ENCODE measurements at places on chromosomes 7 and 10.

DNA sequence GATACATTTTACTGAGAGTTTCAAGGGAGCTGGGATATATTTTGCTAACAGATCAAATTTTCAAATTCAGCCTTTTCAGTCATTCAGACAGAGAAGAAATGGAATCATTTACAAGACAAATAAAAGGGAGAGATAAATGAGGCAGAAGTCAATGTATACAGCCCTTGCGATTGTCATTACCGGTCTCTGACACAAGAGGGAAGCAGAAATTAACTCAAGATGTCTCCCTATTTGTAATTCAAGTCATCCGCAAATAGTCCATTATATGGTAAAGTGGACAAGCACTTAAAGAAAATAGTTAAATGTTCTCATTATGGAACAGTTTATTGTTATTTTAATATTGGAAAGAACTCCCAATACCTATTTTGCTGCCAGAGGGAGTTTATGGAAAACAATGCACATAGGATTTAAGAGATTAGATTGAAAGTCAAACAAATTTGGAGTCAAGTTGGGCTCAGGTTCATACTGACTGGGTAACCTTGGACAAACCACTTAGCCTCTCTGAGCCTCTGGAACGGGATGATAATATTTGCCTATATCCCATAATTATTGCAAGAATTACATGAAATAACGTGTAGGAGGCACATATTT, 89.3 kb upstream of the PRKCQ start:
- DNase-seq = no peak

- peak; percentile 22 for DNase-seq
Observed at GRCh38 chr7:149791-150636, 42.4 kb upstream of the FAM20C start.

DNA sequence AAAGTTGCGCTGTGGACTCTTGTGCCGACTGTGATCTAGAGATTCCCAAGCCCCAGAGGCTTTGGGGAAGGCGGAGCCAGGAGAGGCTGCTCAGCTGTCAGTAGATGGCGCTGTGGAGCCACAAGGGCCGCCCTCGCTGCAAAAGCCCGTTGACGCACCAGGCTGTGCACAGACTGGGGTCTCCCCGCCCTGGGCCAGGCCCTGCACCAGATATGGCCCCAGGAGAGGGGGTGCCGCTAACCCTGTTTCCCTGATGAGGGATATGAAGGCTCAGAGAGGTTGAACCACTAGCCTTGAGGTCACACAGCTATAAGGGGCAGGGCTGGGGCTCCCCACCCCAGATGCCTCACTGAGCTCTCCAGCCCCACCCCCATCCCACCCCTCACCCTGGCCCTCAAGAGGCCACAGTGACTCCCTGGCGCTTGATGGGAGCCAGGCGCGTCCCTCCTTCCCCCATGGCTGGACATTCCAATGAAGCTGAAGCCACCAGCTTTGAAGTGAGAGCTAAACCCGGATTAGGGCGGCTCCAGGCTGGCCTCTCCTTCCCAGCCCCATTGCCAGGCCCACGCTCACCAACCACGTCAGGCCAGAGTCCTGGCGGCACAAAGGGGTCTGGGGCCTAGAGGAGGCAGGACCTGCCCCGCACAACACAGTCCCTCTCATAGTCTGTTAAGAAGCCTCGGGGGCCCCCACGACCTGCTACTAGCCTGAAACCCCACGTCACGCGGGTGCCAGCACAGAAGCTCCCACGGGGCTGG, 26.4 kb downstream of the MYL10 start:
- peak; percentile 64 for DNase-seq

DNA sequence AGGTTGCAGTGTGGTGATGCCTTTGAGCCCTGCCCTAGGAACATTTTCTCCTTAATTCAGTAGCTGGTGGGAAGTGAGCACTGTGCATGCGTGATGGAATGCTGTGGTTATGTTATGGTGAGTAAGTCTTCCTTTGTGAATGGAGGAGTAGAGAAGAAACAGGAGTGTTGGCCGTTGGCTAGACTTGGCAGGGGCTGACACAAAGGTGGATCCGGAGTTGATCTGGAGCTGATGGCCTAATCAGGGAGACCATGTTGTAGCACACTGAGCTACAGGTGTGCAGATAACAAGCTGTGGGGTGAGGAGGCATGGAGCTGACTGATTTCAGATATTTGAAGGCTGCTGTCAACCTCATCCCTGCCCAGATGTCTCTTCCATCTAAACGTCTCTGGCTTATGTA, 122.3 kb downstream of the CNNM2 start:
- no peak for DNase-seq

GRCh38 chr7:101127460-101128039, 646 bp downstream of the SERPINE1 start:
- DNase-seq = no peak

DNA sequence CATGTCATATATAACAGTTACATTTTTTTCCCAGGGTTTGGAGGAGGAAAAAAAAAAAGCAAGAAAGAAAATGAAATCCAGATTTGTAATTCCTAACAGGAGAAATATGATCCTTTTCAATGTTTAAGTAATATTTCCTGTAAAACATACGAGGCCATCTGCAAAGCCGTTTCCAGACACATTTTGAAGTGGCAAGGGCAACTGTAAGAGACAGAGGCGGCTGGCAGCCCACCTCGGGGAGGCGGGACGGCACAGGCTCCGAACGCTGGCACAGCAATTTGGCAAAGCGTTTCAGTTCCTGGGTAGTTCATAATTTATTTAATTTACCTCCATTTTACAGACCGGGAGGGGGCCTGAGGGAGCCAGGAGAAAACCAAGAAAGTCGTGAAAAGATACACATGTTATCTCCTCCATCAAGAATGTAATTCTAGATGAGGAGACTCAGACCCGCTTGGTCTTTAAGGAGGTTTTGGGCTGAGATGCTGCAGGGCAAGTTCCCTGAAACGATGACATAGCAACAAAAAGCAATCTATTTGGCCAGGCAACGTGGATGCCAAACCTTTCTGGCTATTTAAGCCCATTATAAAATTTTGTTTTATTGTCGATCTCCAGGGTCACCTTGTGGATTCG, 448.5 kb upstream of the MKI67 start:
- no peak for DNase-seq

- DNase-seq = no peak
Observed at GRCh38 chr10:15084502-15084922, 4.1 kb downstream of the ACBD7 start.

- no peak for DNase-seq
Observed at GRCh38 chr7:89503281-89503680, 651.0 kb upstream of the STEAP1 start.

DNA sequence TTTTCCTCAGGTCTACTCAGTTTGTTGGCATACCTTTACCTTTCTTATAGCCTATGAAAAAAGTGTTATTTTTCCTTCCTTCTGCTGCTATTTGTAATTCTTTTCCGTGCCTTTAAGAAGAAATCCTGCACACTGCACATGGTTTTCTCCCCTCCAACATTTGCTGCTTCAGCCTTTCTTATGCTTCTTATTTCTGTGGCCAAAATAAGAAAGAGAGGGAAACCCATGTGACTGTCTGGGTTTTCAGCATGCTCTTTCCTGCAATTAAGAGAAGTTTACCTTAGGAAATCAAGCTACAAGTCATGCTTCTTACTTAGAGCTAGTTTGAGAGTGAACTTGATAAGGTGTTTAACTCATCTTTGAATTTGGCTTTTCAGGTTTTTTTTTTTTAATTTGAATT, 11.0 kb downstream of the TBC1D12 start:
- no peak for DNase-seq

DNA sequence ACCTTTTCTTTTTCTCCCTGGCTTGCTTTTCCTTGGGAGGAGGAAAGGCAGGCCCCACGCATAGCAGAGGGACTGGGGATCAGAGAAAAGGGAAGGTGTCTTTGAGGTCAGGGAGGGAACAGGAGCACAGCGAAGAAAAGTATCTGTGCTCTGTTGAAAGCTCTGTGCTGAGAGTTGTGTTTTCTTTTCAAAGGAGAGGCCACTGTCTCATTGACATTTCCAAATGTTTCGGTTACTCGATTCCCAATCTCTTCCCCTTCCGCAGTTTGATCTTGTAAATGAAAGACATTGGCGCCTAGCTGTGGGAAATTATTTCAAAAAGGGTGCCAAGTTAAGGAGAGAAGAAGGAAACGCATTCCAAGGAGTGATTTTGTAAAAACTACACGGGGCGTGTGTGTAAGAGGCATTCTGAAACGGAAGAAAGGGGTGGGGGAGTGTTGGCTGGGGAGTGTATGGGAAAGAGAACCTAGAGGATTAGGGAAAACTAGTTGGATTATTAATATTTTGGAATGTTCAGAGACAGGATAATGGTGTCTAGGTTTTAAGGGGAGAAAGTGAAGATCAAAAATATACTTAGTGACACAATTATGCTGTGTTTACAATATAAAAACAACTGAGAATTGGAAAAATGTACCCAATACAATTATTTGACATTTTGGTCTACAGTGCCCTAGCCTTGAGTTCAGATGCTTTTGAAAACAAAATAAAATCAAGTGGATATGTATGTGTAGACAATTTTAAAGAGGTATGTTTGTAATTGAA, 708 bp downstream of the KLHDC10 start:
- DNase-seq = no peak

- DNase-seq = no peak
Observed at GRCh38 chr10:123459371-123460091, 206.6 kb upstream of the GPR26 start.

GRCh38 chr7:137096607-137097006, 228.2 kb downstream of the CHRM2 start:
- DNase-seq = no peak

- DNase-seq = no peak
Observed at GRCh38 chr10:16770670-16771069, 46.6 kb downstream of the RSU1 start.

DNA sequence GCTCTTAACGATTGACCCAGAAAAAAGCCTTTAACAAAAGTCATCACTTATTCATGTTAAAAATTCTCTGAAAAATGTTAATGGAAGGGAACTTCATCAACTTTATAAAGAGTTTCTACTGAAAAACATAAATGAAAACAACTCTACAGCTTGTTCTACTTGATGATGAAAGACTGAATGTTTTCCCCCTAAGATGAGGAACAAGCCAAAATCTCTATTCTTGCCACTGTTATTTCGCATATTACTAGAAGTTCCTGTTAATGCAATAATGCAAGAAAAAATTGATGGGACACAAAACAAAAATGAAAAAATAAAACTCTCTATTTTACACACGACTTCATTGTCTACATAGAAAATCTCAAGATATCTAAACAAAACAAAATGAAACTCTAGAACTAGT, 249.8 kb upstream of the AKR1E2 start:
- no peak for DNase-seq

DNA sequence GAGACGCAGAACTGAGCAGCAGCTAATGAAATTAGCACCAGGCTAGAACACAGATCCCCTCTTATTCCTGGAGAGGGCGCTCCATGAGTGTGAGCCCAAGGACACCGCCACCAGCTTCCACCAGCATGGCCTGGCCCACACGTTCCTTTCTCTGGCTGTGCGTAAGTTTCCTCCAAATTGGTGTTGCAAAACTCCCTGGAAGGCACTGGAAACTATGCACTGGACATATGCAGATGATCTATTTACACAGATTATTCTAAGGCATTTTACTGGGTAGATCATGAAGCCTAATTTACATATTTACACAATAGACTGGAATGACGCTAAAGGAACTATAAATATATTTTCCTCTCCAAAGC, 455.6 kb upstream of the FOXK1 start:
- no peak for DNase-seq

- DNase-seq = no peak
Observed at GRCh38 chr7:7959979-7960670, 8.5 kb upstream of the GLCCI1 start.

DNA sequence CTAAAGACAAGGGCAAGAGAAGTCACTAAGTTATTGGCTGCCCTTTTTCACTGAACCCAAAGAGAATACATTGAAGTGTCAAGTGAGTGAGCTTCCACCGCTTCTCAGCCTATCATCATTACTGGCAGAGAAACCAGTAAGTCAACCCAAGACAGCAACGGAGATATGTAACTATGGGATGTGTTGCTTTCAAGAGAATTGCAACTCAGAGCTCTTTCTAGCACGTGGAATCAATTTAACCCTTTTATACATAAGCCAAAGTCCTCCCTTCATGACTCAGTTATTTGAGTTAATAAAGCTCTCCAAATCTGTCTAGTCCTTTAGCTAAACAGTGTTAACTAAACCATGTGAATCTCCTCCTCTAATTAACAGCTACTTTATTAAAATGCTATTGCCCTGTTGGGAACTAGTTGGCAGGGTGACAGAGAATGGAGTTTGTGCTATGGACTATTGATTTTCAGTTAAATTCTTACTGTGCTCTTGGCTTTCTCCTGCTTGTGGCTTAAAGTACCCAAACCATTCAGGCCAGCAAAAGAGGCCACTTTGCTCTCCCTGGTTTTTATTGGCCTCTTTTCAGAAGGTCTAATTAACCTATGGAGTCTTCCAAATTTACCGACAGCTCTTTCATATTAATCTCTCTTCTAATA, 287.7 kb downstream of the NRG3 start:
- no peak for DNase-seq

DNA sequence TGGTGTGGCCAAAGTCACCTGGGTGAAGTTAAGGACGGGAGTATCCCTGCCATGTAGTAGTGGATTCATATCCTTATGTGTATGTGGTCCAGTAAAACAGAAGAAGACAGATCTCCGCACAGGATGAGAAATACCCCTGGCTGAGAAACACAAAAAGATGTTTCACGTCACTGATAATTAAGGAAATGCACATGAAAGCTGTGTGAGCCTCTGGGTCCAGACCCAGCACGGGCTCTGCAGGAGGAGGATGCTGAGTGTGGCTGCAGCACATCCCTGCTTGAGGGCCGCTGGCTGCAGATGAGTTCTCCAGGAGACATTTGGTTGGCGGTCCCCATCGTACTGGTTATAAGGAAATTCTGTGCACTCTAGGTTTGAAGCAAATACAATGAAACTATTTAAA, 8.2 kb upstream of the SUN1 start:
- DNase-seq = no peak

GRCh38 chr10:27688991-27689390, 56.6 kb downstream of the MKX start:
- DNase-seq = no peak

DNA sequence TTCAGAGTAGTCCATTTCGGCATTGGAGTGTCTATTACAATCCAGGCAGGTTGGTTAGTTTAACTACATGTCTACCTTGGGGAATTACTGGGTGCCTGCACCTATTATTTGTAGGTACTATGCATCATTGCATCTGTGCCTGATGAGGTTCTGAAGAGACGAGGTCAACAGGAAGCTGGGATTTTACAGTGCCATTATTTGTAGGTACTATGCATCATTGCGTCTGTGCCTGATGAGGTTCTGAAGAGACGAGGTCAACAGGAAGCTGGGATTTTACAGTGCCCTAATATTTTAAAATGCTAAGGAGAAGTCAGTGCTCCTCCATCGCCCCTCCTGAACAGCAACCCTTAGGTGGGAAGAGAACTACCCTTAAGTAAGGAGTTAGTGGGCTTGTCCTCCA, 41.7 kb downstream of the NPY start:
- DNase-seq = no peak

- DNase-seq = no peak
Observed at GRCh38 chr10:28326516-28327490, 23.9 kb upstream of the MPP7 start.
